ENCODE measurements at places on chromosomes 6 and 20.

DNA sequence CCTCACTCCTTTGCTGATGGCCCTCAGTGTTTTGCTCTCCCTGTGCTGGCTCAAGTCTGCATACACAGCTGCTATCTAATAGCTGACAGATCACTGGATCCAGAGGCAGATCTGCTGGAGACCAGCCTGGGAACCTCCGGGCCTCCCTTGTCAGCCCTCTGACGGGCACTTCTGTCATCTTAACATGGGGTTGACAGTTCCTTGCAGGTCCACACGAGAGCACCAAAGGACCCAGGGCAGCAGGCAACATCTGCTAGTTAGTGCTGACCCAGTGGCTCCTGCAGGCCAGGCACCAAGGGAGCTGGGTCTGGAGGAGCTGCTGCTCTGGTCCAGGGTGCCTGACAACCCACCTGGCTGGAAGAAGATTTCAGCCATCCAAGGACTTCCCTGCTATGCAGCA lies 208.1 kb downstream of the UST start:
- DNase-seq: no peak

DNA sequence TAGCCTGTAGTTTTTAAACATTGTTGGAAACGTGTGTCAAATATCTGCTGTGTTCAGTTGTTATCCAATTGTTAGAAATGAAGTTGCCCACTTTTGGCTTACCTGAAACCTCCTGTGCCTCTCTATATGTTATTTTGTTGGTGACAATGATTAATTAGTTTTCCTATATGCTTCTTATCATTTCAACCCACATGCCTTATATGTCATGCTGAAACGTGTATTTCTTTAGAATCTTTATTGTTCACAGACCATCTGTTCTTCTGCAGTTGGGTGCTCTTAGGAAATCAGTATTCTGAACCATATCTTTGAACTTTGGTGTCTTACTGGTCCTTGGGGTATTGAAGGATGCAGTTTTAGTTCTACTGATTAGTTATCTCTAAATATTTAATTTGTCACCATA lies 91.2 kb upstream of the SCGN start:
- DNase-seq: no peak

- DNase-seq: no peak
Observed at GRCh38 chr6:28802417-28803336, 121.1 kb downstream of the TRIM27 start.

- DNase-seq: no peak
Observed at GRCh38 chr20:57760698-57761412, 51.0 kb upstream of the PMEPA1 start.

GRCh38 chr6:136647363-136647852 lies 97.2 kb upstream of the MAP7 start:
- DNase-seq: no peak

- DNase-seq: no peak
Observed at GRCh38 chr6:104704191-104704590, 155.5 kb downstream of the HACE1 start.

GRCh38 chr6:154478021-154478700 lies 32.3 kb downstream of the CNKSR3 start:
- no peak for DNase-seq

- no peak for DNase-seq
Observed at GRCh38 chr6:37059344-37060194, 54.1 kb downstream of the FGD2 start.

GRCh38 chr6:93675856-93676417 lies 256.6 kb upstream of the EPHA7 start:
- no peak for DNase-seq

DNA sequence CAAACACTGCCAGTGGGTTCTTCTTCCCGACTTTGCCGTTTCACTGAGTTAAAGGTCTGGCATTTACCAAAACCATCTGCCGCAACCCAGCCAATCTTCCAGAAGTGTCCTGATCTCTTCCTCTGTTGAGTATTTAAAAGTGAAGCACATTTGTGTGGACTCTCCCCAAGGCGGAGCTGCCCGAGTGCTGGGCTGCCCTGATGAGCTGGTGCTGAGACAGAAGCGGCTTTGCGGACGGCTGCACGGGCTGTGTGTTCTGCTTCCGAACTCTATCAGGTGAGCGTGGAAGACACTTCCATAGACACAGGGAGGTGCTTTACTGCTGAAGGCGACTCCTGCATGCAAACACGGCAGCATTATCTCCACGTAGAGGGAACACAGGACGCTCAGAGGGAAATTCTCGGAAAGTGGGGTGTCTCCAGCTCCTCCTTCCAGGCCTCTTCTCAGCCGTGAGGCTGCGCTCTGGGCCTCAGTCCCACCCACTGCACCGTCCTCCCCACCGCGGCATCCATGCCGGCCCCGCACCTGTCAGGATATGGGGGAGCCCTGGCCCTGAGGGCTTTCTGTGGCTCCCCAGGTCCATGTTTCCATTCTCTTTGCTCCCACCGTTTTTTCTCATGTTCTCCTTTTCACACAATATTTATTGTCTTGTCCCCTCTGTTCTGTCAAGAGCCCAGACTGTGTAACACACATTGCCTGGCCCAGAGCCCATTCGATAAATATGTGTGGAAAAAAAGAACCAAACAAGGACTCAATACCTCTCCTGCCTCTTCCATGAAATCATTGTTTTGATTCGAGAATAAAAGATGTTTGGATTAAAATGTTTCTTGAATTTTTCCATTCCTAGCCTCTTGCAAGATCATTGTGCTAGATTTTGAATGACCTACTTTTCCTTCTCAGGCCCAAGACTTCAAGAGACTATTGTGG lies 205.1 kb downstream of the DLL1 start:
- no peak for DNase-seq

DNA sequence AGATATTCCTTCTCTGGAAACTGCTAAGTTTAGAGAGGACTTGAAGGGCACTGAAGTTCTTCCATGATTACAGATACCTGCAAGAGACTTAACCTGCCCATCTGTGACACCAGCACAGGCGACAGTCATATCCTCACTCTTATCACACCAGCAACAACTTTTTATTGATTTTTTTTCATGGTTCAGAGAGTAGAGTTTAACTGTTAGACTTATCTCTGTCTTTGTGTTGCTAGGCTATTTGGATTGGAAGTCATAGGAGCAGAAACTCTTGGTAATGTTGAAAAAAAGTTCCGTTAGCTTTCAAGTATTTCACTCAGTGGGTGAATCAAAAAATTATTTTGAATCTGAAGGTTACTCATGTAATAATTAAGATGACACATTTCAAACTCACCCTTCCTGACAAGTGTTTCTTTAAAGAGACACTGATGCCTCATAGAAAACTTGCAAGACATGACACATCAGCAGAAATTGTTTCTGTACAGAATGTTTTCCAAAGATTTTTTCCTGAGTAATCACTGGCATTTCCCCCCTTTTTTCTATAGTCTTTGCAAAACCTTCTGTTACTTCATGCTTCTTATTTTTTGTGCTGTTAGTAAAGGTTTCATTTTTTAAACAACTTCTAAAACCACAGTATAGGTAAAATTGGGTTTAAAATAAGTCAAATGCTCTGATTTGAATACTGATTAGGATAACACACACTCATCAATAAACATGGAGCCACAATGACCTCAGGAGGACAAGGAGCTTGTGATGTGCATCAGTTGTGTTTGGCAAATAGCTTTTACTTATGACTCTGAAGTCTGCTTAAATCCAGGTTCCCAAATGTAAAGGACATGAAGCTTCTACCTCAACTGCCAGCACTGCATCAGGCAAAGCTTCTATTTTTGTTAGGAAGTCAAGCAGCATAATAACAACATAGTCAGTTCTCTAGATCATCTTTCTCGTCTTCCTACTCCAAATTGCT lies 252.9 kb upstream of the MAN1A1 start:
- no peak for DNase-seq

- DNase-seq: no peak
Observed at GRCh38 chr6:107547451-107547840, 57.5 kb downstream of the SOBP start.

- no peak for DNase-seq
Observed at GRCh38 chr20:39398656-39399055, 436.5 kb downstream of the DHX35 start.

- no peak for DNase-seq
Observed at GRCh38 chr6:169689287-169689686, 12.5 kb downstream of the WDR27 start.

DNA sequence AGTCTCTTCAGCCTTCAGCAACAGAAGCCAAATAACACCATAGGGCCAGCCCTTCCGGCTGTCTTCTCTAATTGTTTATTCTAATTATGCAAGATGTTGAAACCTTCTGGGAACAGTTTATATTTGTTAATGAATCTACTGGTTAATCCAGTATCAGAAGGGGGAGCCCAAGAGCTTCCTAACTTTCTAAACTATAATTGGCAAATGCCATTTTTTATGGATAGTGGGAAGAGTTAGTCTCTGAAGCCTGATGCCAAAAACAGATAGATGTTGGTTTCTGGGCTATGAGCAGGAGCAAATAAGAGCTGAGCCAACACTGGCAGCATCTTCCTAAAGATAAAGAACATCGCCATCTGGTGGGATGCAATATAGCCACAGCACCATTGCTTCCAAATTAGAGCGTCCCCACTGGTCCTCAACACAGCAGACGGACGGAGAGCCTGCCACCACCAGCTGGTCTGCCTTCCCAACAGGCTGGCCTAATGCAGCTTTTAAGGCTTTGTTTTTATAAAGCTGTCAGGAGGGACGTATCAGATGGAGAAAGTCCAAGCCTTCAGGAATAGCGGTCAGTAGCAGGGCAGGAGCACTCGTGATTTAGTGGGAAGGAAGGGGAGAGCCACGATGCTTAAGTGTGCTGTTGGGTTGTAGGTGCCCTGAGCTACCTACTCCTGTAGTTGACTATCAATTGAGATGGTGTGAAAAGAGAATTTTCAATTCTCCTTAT lies 118.8 kb downstream of the RALGAPA2 start:
- DNase-seq: no peak

GRCh38 chr20:51680067-51680749 lies 88.0 kb downstream of the ATP9A start:
- no peak for DNase-seq

DNA sequence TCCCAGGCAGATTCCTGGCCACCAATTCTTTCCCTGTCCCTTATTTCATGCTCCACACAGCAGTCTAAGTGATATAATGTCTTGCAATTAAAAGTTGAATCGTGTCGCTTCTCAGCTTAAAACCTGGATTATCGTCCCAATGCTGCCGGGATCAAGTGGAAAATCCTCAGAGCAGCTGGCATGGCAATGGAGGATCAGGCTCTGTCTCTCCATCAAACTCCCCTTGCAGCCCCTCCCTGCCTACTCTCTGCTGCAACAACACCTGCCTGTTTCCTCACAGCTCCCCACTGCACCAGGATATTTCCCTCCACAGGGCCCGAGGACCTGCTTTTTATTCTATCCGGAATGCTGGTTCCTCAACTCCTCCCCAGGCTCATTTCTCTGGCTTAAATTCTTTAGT lies 277.1 kb downstream of the SYNE1 start:
- DNase-seq: no peak

GRCh38 chr6:110881546-110882273 lies 7.1 kb downstream of the AMD1 start:
- no peak for DNase-seq

DNA sequence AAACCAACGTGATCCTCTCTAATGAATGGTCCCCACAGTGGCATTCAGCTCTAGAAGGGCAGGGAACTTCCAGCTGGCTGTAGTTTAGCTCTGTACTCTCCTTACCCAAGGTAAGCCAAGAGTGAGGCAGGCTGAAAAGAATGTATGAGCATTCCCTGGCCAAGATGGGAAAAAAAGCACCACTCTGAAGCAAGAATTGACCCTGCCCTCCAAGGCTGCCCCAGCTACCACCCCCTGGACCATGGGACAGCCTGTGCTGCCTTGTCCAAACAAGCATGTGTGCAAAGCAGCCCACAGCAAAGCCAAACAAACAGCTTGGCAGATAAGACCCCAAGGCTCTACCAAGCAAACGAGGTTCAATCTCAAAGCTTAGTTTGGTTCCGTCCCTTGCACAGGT lies 73.9 kb downstream of the GFOD1 start:
- DNase-seq: no peak

DNA sequence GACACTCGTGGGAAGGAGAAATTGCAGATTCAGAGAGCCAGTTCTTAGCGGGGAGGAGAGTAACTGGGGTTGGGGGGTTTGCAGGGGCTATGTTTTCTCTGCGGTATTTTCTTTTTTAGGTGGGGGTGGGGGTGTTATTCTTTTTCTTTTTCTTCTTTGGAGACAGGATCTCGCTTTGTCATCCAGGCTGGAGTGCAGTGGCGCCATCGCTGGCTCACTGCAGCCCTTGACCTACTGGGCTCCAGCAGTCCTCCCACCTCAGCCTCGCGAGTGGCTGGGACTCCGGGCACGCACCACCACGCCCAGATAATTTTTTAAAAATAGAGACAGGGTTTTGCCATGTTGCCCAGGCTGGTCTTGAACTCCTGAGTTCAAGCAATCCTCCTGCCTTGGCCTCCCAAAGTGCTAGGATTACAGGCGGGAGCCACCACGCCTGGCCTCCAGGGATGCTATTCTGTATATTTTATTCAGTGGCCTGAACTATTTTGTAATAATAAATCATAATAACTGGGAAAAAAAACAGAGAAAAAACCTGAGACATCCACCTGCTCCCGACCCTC lies 57.3 kb downstream of the UBE2V1 start:
- DNase-seq: no peak

DNA sequence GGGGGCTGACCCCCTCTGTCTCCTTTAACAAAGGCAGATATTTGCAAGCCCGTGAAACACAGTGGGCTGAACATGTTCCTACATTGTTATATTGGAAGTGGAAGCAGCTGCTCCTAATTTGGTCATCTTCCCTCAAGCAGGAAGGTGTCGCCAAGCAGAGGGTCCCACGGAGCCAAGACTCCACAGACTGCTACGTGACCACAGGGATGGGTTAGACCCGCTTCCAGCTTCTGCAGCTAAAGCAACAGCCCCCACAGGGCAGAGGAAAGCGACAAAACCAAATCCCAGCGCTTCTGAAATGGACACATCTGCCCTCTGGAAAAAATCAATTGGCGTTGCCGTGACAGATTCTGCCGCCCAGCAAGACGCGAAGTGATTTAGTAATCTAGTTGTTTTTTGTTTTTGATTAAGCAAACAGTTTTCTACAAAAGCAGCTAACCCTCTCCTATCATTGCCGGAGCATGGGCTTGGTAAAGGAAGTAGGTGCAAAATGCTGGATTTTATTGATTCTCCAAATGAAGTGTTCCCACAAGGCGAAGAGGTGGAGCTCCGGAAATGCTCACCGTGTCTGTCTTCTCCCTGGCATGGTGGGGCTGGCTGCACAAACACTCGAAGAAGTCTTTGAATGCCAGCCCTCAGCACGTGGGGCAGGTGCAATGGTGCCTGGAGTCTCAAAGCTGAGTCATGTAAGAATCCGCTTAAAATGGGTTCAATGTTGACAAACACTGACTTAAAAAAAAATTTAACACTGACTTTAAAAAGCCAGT lies 79.4 kb upstream of the FRMD1 start:
- no peak for DNase-seq
